ENCODE measurements at places on chromosomes 1 and 21.

DNA sequence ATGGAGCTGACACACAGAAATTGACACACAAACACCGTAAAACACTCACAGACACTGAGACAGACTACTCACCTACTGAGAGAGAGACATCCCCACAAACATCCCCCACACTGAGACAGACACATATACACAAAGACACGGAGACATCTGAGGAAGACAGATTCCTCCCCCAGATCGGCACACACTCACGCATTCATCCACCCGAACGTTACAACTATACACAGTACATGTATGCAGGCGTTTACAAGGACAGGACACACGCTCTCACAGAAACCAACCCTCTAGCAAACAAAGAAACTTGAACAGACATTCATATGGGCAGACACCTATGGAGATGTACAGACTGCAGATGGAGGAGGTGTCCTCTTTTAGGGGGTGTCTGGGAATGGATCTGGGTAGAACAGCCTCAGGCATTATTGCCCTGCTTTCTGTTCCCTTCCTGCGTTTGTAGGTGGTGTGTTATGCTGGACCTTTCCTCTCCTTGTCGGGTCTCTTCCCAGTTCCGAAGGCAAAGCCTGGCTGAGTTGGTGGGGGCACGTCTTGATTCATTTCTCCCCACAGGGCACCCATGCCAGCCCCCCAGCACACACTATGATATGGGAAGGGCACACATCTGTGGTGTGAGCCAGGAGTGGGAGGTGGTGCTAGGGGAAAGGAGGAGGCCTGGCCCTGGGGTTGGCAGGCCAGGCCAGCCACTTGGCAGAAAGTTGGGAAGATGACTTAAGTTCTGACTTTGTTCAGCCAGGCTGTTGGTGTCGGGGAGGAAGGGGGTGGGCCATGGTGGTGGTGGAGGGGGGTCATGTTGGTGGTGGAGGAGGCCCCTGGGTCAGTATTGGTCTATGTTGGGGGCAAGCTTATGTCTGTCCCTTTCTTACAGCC is 1.5 kb downstream of the KIRREL1 start:
- DNase-seq = no peak

DNA sequence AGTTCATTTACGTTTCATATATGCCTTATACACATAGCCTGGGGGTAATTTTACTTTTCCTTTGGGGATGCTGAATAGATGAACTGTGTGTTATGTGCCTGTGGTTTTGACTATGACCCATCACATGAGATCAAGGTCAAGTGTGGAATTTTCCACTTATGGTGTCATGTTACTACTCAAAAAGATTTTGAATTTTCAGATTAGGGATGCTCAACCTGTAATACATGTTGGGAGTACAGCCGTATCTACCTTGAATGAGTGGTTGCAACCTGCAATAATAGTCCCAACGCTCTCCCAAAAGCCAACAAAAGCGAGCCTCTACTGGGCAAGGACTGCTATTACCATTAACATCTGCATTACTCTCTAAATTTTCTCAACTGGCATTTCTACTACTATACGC is 68.5 kb upstream of the SDC3 start:
- DNase-seq = no peak

GRCh38 chr1:66393586-66394287 is 140.2 kb upstream of the SGIP1 start:
- no peak for DNase-seq

- no peak for DNase-seq
These were observed 23.0 kb upstream of the TMEM52 start for GRCh38 chr1:1941868-1942752.

- DNase-seq = no peak
These were observed 167.7 kb downstream of the TOMM20 start for GRCh38 chr1:234960722-234961455.

DNA sequence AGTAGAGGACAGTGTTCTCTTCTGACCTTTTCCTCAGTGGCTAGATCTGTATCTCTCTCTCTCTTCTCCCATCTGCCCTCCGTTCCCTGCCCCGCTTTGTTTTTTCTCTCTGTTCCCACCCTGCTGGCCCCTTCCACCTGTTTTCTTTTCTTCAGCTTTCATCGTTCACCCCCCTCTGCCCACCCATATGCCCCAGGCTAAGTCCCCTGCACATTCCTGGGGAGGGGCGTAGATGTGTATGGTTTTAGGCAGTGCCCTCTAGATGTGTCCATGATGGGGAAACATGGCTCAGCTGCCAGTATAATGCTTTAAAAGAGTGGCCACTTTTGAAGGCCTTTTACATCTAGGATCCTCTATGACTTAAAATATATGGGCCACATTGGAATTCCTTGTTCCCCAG is 13.6 kb downstream of the S100A11 start:
- no peak for DNase-seq

- no peak for DNase-seq
These were observed 7.3 kb downstream of the TNNI1 start for GRCh38 chr1:201414051-201414738.

- DNase-seq = no peak
These were observed 16.8 kb upstream of the POFUT2 start for GRCh38 chr21:45304476-45304830.

DNA sequence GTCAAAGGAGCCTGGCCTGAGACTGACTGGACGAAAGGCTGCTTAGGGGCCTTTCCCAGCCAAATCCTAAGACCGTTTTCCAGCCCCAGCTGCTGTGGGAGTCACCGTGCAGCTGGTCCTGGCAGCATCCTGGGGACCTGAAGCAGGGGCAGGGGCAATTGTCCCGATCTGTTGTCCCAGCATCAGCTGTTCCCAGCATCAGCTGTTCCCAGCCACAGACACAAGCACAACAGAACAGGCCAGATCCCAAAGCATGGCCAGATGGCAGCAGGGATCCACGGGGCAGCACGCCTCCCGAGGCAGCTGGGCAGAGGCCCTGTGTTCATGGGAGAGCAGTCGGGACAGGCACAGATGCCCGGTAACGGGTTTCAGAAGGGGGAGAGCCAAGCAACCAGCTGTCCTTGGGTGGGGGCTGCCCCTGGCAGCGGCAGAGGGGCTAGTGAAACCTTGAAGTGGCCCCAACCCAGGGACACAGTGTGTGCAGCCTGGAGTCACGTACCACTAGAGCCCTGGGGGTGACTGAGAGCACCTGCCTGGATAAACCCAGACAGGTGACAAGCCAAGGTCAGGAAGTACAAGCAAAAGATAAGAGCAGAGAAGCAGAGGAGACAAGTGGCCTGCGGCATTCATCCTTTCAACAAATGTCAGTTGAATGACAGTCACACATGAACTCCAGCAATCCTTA is 13.3 kb downstream of the CELA2B start:
- DNase-seq = no peak

DNA sequence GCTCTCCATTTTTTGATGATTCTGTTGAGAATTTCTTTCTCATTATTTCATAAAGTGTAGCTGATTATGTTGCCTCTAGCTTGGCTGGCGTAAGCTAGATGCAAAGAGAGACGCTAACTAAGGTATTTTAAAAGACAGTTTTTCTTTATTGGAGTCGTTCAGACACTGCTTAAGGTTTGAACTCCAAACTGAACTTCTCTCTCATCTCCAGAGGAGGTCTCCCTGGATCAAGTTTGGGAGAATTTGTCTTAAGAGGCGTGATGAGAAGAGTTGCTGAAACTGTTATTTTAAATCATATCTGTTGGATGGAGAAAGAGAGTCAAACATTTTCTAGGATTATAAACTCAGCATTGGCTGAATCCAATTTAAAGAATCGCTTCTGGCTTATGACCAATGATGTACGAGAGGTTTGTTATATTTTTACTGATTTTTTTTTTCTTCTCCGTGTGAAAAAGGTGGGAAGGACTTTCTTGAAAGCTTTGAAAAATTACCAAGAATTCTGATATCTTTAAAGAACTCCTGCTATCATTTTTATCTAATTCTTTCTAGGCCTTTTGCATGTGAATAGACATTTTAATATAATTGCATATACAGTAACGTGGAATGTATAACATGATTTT is 34.0 kb downstream of the MAP3K7CL start:
- DNase-seq = no peak

DNA sequence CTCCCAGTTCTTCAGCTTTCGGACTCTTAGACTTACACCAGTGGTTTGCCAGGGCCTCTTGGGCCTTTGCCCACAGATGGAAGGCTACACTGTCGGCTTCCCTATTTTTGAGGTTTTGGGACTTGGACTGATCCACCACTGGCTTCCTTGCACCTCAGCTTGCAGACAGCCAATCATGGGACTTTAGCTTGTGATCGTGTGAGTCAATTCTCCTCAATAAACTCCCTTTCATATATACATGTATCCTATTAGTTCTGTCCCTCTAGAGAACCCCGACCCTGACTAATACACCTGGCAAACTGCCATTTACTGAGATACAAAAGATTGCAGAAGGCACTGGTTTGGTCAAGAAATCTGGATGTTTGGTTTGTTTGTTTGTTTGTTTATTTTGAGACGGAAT is 6.4 kb upstream of the RAB4A start:
- no peak for DNase-seq

All from stimulated activated CD4-positive, alpha-beta T cell treated with anti-CD3 and anti-CD28 coated beads, Interleukin-12 subunit alpha, Interleukin-12 subunit beta, amount 100 ng/mL, for 48 hours (primary cell).